ENCODE measurements at places on chromosomes 13 and 19.

DNA sequence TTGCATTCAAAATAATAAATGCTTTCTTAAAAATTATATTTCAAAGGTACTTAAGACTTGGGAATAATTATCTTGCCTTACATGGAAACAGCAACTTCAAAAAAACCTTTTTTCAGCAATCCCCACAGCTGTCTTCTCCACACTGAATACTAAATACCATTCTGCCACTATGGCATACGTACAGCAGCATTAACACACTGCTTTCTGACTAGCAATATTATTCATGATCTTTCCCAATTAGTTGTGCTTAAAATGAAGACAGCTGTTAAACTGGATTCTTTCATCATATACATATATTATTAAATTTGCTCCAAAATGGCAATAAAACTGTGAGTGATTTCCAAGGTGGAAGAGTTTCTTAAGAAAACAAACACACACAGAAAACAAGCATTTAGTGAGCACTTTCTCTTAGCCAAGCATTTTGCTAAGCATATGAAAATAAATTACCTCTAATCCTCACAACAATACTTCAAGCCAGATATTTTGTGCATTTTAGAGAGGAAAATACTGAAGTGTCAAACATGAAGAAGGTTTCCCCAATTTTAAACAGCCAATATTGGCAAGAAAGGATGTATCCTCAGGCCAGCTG is 609.5 kb downstream of the SLITRK1 start:
- DNase-seq: no peak

DNA sequence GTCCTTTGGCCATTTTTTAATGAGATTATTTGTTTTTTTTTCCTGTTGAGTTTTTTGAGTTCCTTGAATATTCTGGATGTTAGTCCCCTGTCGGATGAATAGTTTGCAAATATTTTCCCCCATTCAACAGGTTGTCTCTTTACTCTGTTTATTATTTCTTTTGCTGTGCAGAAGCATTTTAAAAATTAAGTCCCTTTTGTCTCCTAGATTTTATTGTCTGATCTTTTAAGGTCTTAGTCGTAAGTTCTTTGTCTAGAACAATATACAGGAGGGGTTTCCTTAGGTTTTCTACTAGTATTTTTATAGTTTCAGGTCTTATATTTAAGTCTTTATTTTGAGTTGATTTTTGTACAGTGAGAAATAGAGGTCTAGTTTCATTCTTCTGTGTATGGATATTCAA is 284.4 kb downstream of the GPC6 start:
- DNase-seq: no peak

DNA sequence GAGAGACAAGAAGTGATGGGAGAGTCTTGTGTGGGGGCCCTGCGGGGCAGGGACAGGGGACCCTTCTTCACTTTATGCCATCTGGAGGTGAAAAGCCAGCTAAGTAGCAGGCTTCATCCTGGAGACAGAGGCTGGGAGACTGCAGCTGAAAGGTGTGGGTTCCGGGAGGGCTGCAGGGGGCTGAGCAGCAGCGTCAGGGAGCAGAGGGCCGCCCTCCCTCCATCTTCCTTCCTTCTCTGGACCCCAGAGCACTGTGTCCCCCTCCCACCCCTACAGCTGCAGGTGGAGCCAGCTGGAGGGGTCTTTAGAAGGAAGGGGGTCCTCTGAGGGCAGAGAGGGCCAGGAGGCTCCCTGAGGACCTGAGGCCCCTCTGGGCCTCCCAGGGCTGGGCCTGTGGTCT is 96.6 kb downstream of the WTIP start:
- DNase-seq: no peak

GRCh38 chr19:16284505-16284904 is 40.1 kb upstream of the KLF2 start:
- no peak for DNase-seq

DNA sequence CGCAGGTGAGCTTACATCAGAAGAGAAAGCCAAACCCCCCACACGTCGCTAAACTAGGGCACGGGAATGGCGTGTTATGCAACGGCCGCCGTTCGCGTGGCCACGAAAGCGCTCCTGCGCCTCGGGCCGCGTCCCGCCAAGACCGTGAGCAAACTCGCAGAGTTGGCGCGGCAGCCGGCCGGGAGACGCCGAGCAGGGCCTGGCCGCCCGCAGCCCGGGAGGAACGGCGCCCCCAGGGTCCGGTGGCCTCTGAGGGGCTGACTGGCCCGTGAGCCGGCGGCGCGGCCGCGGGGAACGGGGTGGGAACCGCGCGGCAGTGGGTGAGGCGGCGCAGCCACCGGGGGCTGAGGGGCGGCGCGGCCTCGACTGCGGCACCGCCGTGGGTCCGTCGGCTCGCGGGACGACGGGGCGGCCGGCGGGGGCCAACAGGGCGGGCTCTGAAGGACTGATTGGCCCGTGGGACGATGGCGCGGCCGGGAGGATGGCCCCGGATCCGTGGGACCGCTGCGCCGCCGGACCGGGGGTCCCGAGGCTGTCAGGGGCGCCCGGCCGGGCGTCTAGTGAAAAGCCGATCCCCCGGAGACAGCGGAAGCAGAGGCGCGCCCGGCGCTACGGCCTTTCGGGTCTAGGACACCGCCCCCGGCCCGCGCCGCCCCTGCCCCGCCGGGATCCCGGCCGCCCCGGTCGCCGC is 903 bp downstream of the LATS2 start:
- DNase-seq: peak; percentile 33

DNA sequence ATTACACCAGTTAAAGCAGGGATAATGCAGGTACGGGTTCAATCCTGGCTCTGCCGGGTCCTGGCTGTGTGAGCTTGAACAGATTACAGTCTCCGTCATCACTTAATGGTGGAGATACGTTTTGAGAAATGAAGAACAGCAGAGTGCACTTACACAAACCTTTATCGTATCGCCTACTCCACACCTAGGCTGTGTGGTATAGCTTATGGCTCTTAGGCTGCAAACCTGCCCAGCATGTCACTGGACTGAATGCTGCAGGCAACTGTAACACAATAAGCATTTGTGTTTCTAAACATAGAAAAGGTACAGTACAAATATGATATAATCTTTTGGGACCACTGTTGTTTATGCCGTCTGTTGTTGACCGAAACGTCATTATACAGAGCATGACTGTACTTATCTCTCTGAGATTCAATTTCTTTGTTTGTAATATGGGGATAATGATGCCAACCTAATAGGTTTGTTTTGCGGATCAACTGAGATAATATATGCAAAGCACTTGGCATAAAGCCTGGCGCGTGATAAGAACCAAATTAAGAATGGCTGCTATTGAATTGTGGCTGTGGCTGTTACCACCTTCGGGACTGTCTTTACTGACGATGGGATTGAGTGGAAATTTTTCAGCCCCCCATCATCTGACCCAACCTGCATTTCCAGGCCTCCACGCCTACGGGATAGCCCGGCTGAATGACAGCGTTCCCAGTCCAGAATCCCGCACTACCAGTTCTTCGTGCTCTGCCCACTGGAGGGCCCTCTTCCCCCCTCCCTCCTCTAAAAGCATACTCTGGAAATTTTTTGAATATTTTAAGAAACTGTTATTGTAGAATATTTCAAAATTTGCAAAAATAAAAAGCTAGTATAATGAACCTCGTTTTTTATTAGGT is 11.2 kb downstream of the KRTDAP start:
- no peak for DNase-seq

All from GM06990 (cell line).